Ecto neural progenitor cell (in vitro differentiated cells): ENCODE measurements at places on chromosomes 1 and 21.

DNA sequence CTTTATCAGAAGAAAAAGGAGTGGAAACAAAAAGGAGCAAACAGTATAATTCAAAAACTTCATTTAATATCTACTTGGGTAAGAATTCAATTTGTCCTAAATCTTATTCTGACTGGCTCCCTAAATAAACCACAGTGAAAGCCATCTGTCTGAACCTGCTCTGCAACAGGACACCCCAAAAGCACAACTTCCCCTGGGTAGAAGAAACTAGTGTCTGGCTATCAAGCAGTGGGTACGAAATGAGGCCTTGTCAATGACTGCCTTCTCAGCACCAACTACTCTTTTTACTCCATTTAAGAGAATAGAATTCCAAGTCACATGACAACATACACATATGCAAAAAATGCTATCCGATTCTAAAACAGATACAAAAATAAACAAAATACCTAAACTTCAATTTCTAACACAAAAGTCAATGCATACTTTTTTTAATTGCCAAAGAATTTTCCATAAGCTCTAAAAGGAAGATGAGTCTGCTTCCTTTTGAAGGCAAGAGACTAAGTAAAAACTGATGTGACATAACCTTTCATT lies 206.8 kb downstream of the SLC45A1 start:
- no peak for DNase-seq

- peak; percentile 85 for DNase-seq
These were observed at the start of gene RUSC1 for GRCh38 chr1:155320661-155321617. TSS of gene RUSC1 (plus strand) at chr1:155320894. CDS start at chr1:155321774, 880 bp downstream.

GRCh38 chr21:42142627-42143026 lies 71.5 kb downstream of the UMODL1 start:
- DNase-seq: no peak

- DNase-seq: peak; percentile 45
These were observed 395.8 kb downstream of the PTPRU start for GRCh38 chr1:29631836-29632805.

- DNase-seq: no peak
These were observed 57.7 kb downstream of the SPATA6 start for GRCh38 chr1:48414264-48414663.

GRCh38 chr1:36390411-36390810 lies 4.7 kb upstream of the STK40 start:
- DNase-seq: no peak
